Breast epithelium (tissue), 4 donors: ENCODE measurements at places on chromosomes 12 and 14. TPM values are rescaled to one million over a fixed set of nuclear protein-coding genes. Genes with fewer than 3 reads are reported as not detected.

DNA sequence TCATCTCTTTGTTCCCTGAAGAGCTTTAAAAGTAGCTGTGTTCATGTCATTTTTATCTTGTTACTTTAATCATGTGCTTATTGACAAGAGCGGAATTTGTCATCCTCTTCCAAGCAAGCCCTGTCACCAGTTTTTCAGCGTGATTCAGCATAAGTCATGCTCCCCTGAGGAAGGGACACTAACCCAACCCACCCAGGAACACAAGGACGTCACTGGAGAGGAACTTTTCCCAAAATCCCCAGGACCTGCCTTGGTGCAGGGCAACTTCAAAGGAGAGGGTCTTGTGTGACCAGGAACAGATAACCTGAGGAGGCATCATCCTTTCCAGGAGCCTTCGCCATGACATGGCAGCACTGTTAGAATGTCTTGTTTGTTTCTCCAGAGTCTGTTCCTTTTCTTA, 107.1 kb upstream of the DIO3 start:
- no peak for DNase-seq

DNA sequence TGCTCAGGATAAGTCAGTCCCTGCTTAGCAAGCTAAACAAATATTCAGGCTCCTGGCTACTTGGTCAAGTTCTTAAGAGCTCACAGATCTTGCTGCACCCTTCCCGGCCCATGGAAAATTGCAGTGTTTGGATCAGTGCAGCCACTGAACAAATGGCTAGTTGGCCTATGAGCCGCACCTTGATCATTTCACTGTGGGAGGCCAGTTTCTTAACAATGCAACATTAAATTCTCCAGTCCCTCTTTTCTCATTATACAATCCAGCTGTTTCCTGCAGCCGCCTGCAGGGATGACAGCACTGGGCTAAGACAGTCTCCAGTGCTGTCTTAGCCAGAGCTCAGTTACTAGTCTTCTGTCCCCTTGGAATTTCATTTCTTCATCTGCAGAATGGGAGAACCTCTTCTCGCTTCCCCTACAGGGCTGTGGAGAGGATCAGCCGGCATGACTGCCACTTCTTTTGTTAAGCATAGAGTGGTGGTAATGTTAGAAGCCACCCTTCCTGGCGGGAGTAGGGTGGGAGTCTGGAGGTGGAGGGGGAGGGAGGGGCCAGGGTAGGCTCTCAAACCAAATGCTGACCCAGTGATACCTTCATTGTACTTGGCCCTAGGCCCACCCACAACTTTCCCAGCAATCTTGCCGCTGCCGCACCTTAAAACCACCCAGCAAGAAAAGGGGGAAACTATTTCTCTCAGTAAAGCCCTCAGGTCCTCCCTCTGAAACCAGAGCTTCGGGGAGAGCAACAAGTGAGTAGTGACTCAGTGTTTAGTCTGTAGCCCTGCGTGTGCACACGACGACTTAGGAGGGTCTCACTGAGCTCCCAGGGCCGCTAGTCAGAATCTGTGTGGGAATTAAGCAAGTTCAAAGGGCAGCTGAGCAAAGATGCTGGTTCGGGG, 145.7 kb downstream of the NUAK1 start:
- no peak for DNase-seq

DNA sequence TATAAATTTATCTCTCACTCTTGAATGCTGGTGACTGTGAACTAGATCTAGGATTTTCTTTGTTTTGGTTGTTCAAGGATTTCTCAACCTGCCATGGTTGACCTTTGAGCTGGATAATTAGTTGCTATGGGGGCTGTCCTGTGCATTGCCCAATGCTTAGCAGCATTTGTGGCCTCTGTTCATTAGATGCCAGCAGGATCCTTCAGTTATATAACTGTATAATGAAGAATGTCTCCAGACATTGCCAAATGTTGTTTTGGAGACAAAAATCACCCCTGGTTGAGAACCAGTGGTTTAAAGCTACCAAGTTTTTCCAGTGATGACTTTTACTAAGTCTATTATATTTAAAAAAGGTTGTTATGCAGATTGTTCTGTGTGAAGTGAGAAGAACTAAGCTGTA, 147.9 kb upstream of the STXBP6 start:
- DNase-seq = no peak

- DNase-seq = no peak
Observed at GRCh38 chr12:46264057-46264456, 4.8 kb downstream of the SLC38A1 start.

DNA sequence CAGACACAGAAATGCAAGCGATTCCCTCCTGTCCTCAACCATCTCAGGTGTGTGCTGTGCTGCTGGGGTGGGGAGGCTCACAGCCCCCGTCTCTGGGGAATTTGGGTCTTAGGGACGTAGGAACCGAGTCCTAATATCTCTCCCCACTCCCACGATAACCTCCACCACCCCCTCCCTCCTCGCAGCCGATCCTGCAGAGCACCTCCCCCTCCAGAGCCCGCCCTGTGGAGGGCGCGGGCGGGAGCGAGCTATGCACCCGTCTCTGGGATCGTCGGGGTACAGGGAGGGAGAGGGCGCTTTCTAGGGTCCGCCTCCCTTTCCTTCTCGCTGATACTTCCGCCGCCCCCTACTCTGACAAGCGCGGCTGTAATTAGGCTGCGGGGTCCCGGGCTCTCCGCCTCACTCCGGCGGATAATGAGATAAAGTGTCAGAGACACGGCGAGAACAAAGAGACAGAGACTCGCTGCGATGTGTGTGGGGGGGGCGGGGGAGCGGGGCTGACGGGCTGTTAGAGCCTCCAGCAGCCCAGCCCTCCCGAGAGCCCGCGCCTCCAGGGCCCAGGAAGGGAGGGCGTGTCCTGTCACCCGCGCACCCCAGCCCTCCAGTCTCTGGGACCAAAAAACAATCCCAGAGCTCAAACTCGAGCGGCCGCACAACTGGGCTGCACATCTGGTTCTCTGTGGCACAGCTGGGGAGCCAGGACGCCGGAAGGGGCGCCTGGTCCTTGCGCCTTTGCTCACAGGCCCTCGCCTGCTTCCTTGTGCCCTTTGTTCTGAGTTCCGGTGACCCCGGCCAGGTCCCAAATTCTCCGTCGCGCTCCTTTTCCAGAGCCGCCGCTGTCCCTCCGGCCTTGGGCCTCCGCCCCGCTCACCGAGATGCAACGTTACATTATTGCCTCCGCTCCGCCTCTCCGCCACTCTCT, 8.7 kb downstream of the SHMT2 start:
- DNase-seq = no peak

DNA sequence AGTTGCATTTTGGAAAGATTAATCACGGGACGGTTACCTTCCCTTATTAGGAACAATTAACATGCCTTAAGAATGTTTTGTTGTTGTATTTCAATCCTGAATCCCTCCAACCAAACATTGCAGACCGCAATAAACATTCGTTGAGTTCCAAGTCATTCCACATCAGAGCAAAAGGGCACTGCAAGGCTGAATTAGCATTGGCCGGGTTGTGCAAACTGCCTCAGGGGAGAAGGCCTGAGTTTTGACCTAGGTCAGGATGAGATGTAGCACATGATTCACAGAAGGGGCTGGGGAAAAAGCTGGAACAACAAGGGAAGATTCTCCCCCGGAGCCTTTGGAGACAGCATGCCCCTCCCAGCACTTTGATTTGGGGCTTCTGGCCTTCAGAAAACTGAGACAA, 82.1 kb upstream of the BDKRB2 start:
- no peak for DNase-seq

GRCh38 chr12:112325622-112326207, 56.5 kb downstream of the HECTD4 start:
- no peak for DNase-seq

DNA sequence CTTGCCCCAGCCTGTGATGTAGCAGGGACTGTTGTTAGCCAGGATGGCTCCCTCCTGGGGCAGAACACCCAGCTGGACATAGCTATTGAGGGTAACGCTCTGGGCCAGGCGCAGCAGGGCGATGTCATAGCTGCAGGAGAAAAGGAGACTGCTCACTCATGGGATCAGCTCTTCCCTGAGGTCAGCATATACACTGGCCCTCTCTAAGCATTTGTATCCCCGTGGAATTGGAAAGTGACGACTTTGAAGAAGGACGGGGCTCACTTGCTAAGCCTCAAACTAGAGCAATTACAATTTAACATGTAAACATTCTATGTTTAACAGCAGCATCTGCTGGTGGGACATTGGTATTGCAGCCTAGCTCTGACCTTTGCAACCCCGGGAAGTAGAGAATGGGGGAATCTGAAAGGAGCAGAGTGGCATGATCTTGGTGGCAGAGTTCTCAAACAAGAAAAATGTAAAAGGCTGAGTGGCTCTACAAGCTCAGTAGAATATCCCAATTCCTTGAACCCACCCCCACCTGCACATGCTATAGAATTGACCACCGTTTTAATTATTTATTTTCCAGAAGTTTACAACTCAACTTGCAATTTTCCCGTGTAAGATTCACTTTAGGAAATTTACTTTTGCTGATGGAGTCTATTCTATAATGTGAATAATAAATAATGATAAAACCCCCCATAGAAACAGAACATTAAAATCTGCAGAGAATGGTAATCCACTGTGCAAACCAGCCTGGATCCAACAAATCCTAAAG, 5.0 kb downstream of the CELA1 start:
- peak; percentile 58 for DNase-seq

GRCh38 chr12:128007250-128007649, 259.7 kb upstream of the TMEM132C start:
- DNase-seq = no peak

DNA sequence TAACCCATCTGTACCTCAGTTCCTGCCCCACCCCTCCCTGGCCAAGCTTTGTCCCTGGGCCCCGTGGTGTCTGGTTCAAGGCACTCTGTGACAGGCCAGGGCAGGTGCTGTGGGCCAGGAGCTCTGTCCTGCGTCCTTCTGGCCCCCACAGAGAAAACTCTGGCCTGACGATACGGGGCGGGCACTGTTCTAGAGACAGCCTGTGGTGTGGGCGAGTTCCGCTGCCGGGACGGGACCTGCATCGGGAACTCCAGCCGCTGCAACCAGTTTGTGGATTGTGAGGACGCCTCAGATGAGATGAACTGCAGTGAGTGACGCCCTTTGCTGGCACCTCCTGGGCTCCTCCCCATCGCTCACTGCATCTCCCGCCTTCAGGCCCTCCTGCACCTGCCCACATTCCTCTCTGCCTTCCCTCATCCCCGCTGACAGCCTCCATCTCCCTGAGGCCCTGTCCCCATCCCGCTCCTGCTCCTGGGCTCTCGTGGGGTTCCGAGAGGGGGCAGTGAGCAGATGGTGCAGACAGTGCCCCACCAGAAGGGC, 22.8 kb upstream of the NXPH4 start:
- DNase-seq = no peak

DNA sequence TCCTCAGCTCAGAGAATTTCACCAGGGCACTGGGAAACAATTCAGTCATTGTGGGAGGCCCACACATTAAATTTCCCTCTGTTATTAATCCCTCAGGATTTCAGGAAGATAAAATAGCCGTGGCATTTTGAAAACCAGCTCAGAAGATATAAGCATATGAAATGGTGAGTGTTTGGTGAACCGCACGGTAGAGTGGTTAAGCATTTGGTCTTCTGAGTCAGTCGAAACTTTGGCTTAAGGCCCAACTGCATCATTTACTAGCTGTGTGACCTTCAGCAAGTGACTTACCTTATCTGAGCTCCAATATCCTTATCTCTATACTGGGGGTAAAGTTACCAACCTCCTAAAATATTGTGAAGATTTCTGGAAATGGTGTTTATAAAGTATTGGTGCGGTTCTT, 5.2 kb upstream of the VRK1 start:
- no peak for DNase-seq

DNA sequence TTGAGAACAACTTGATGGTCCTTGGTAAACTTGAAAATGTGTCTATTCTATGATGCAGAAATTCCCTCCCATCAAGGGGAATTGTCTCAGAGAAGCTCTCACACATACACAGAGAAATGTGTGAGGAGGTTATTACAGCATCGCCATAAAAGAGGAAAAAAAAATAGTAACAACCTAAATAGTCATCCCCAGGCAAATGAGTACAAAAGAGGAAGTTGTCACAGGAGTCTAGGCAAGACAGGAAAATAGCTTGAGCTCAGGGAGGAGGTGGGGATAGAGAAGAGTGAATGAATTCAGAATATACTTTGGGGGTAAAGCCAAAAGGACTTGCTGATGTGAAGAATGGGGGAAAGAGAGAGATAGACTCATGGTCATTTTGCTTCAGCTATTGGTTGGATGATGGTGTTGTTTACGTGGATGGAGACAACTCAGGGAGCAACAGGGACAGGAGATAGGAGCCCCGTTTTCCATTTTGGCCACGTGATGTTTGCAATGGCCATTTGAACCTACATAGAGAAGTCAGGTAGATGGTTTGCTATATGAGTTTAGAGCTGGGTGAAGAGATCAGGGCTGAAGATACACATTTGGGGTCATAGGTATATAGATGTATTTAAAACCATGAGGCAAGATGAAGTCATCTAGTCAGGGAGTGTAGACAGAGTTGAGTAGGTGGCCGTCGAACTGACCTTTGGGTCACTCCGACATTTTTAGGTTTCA, 20.3 kb downstream of the LRRC74A start:
- DNase-seq = no peak

GRCh38 chr12:22206111-22206728, 128.3 kb downstream of the ST8SIA1 start:
- DNase-seq = no peak

DNA sequence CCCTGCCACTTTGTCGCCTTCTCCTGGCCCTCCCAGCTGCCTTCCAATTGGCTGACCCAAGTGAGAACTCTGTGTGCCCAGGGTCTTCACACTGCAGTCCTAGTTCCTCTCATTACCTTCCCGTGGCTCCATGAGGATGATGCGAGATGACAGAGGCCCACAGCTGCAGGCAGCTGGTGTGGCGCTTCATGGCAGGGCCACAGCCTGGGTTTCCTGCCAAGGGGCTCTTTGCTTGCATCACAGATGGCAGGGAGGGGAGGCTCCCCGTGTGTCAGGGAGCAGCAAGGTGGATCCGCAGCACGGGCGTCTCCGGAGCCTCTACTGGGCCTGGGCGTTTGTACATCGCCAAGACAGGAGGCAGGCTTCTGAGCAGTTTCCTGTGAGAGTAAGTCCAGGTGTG, 28.9 kb downstream of the DEGS2 start:
- DNase-seq = no peak

DNA sequence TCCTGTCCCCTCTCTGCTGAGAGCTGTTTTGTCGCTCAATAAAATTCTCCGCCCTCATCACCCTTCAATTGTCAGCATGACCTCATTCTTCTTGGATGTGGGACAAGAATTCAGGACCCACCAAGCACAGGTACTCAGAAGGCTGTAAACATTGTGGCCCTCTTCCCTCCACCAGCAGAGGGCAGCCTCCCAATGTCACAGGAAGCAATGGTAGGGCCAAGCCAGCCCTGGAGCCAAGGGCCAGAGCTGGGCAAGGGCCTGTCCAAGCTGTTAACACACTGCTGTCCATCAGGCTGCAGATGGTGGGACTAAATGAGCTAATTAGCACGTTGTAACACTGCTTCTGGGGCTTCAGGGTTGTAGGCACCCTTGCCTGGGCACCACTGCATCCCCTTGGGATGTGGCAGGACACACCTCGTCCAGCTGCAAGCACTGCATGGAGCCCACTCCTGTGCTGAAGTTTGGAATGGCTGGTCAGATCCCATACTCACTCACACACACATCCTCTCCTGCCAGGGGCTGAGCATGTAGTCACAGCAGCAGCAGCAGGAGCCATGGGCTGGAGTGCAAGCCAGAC, 62.7 kb upstream of the HECTD1 start:
- no peak for DNase-seq

The CSRP2 gene
- total RNA-seq = 89.5 TPM

The CORO1C gene
- total RNA-seq = 149 TPM

The RPGRIP1 gene
- 0.48 TPM for total RNA-seq

The GPD1 gene
- total RNA-seq = 4,731 TPM

The NRXN3 gene
- 2.9 TPM for total RNA-seq

The TNS2 gene
- total RNA-seq = 65.4 TPM

The INHBE gene
- not detected for total RNA-seq

The DPY19L2 gene
- total RNA-seq = 8.8 TPM
